Vagina (tissue), 2 donors: ENCODE measurements at places on chromosomes 4 and X.

DNA sequence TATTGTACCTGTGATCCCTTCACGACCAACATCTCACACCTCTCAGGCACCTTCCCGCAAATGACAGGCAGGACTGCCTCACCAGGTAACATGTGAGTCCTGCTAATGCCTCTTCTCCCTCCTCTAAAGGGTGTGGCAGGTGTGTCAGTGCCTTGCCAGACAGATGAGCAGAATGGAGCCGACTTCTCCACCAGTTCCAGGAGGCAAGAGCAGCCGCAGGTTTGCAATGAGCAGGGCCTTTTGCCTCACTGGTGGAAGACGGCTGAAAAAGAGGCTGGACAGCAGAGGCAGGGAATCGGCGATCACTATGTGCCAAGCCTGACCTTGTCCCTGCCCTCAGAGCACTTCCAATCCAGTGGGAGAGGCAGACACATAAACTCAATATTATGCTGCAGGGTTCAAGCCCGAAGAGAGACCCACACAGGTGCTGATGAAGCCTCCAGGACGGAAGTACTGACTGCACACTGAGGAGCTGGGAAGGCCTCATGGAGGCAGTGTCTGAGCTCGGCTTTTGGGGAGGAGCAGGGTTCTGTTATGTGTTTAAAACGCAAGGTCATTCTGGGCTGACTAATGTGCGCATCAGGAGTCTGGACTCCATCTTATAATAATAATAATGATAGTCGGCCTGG is 57.9 kb downstream of the C4orf50 start:
- DNase-seq = peak; percentile 74

GRCh38 chrX:38859602-38860001 is 58.3 kb downstream of the MID1IP1 start:
- DNase-seq = no peak

DNA sequence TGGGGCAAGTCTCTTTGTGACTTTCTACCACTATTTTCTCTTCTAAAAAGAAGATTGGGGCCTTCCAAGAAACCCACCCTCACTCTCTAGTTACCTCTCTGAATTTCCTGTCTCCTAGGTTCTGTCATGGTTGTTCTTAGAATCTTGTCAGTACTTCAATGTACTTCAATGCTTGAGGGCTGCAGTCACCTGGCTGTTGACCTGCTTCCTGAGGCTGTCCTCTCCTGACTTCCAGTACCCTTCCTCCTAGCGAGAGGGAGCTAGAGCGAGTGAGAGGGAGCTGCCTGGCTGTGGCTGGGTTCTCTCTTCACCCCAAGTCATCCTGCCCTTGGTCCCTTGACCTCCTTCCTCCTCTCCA is 17.7 kb downstream of the CD99L2 start:
- no peak for DNase-seq

GRCh38 chr4:142687547-142688275 is 158.4 kb downstream of the INPP4B start:
- no peak for DNase-seq

GRCh38 chrX:48472851-48473703 is 2.9 kb upstream of the FTSJ1 start:
- DNase-seq = no peak

GRCh38 chr4:70772929-70773555 is 51.3 kb downstream of the RUFY3 start:
- no peak for DNase-seq

GRCh38 chr4:111400741-111401140 is 744.5 kb upstream of the FAM241A start:
- DNase-seq = no peak

GRCh38 chr4:110087070-110087708 is 111.2 kb downstream of the ELOVL6 start:
- no peak for DNase-seq

DNA sequence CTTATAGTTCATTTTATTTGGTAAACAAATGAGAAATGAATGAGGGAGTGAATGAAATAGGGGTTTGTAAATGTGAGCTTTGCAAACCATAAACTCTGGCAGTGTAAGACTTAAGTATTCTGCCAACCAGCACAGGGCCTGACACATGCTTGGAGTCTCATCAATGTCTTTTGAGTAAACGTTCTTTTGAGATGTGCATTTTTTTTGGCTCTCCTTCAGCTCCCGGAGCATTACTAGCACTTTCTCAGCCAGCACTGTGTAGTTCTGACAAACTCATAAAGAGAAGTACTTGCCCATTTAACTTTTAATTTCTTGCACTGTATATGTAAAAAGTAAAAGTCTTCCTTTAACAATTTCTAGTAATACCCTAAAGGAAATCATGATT is 245.3 kb downstream of the HS3ST1 start:
- DNase-seq = no peak

DNA sequence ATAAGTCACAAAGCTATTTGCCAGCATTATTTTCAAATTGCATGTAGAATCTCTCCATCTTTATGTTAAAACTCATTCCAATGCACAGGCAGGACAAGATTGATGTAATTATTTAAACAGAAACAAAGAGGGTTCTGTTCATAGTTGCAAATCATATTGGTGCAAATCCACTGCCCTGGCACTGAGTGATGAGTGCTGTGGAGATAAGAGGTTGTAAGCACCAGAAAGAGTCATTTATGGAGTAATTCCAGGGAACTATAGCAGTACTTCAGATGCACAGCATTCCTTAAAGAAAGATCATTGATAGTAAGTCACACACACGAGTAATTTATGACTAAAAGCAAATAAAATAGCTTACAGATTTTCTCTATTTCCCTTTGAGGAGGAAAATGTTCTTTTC is 337.7 kb upstream of the CTSO start:
- no peak for DNase-seq

- no peak for DNase-seq
Measured at GRCh38 chrX:66050140-66050569, 10.3 kb upstream of the VSIG4 start.

GRCh38 chrX:14673764-14674163 is 144.4 kb downstream of the GLRA2 start:
- DNase-seq = no peak
